ENCODE measurements at places on chromosomes 16 and 17. TPM values are rescaled to one million over a fixed set of nuclear protein-coding genes. Genes with fewer than 3 reads are reported as not detected.

The DNASE1 gene
- total RNA-seq = 4.6 TPM

The KRTAP4-3 gene
- total RNA-seq = not detected

The CHTF18 gene
- 24.5 TPM for total RNA-seq

The KRTAP4-6 gene
- total RNA-seq = not detected

The KRTAP2-2 gene
- total RNA-seq = not detected

The RCVRN gene
- total RNA-seq = not detected

The MARCHF10 gene
- total RNA-seq = not detected

The PTX4 gene
- total RNA-seq = not detected

The BAHCC1 gene
- 7.1 TPM for total RNA-seq

The SLC16A11 gene
- not detected for total RNA-seq

The TBCD gene
- total RNA-seq = 95.8 TPM

The LUC7L gene
- 37.3 TPM for total RNA-seq

The KRTAP17-1 gene
- not detected for total RNA-seq

The HELZ gene
- 26.8 TPM for total RNA-seq

The NLRC5 gene
- 0.28 TPM for total RNA-seq

The TNFRSF13B gene
- not detected for total RNA-seq

The TSNAXIP1 gene
- 0.07 TPM for total RNA-seq

The MYCBPAP gene
- total RNA-seq = 0.60 TPM

The AANAT gene
- not detected for total RNA-seq

The JUP gene
- total RNA-seq = 1,681 TPM

The CAVIN1 gene
- 255 TPM for total RNA-seq

The KRTAP1-5 gene
- not detected for total RNA-seq

The ALOX12B gene
- total RNA-seq = 3.5 TPM
